Esophagus muscularis mucosa (tissue), 4 donors: ENCODE measurements at places on chromosomes 7 and 10.

GRCh38 chr7:40586197-40586596 is 451.4 kb downstream of the SUGCT start:
- DNase-seq: no peak

GRCh38 chr7:53993224-53993623 is 549.0 kb upstream of the VSTM2A start:
- no peak for DNase-seq

GRCh38 chr7:89072081-89072480 is 276.5 kb upstream of the TEX47 start:
- DNase-seq: no peak

DNA sequence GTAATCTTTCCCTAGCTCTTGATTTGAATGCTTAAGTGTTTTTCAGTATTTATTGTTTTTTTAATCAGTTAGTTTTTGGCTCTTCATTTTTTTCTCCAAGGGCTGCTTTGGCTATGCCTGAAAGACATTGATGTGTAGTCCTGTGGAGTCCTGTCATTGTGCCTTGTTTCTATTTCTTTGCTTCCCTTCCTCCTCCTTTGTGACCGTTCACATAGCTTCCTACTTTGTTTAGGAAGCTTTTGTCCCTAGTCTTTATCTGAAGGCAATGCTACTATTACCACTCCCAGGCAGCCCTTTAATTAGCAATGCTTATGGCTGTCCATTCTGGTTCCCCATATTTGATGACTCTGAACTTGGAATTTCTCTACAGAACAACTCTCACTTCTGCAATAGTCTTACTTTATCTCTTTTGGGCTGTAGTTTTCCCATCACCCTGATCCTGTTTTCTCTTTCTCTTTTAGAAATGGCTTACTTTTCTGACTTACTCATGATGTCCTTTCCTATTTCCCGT is 39.9 kb downstream of the ADCYAP1R1 start:
- no peak for DNase-seq

- no peak for DNase-seq
Observed at GRCh38 chr10:43845121-43845520, 196.4 kb upstream of the ZNF32 start.

DNA sequence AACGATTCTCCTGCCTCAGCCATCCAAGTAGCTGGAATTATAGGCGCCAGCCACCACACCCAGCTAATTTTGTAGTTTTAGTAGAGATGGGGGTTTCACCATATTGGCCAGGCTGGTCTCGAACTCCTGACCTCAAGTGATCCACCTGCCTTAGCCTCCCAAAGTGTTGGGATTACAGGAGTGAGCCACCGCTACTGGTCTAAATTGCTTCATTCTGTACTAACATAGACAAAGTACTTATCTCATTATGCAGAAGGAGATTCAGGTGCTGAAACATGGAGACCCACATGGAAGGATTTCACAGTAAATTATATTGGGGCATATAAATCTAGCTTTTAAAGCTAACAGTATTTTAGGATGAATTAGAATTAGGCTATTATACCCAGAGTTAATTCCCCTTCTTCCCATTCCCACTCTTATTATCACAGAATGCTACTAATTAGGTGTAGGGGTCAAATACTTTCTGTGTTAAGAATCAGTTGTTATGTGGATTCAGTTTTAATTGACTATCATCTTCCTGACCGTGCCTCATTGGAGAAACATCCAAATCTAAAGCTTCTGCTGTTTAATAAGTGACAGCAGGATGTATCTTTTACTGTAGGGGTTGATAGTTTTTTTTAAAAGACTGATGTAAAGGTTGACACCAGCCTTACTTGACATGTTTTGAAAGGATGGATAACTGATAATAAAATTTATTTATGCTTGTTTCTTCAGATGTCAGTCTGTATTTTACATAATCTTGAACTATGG is 27.2 kb downstream of the ADK start:
- no peak for DNase-seq

DNA sequence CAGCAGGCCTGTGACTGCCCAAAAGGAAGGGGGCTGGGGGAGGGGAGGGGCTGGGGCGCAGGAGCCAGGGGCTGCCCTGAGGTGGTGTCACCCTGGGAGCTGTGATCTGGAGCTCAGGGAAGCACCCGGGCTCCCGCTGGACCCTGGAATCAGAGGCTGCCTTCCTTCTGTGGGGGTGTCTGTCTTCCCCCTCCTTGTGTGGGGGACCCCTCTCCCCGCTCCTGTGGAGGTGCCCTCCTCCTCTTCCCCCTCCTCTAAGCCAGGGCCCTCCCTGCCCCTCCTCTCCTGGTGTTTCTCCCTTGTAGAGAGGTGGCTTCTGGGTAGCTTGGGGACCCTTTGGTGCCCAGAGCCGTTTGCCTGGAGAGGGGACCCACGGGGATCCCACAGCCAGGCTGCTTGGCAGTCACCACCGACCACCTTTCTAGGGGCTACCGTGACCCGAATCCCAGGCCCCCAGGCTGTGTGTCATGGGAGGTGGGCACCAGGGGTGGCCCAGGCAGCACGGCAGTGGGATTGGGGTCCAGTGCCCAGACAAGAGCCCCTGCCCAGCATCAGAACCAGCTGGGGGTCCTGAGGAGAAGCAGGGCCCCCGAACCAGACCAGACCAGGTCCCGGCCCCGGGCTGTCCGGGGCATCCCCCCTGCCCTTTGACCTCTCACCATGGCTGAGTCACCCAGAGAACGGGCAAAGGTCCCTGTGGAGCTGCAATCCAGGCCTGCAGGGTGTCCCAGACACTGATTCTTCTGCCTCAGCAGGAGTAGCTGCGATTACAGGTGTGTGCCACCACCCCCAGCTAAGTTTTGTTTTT is 741 bp downstream of the PRAP1 start:
- DNase-seq: no peak

DNA sequence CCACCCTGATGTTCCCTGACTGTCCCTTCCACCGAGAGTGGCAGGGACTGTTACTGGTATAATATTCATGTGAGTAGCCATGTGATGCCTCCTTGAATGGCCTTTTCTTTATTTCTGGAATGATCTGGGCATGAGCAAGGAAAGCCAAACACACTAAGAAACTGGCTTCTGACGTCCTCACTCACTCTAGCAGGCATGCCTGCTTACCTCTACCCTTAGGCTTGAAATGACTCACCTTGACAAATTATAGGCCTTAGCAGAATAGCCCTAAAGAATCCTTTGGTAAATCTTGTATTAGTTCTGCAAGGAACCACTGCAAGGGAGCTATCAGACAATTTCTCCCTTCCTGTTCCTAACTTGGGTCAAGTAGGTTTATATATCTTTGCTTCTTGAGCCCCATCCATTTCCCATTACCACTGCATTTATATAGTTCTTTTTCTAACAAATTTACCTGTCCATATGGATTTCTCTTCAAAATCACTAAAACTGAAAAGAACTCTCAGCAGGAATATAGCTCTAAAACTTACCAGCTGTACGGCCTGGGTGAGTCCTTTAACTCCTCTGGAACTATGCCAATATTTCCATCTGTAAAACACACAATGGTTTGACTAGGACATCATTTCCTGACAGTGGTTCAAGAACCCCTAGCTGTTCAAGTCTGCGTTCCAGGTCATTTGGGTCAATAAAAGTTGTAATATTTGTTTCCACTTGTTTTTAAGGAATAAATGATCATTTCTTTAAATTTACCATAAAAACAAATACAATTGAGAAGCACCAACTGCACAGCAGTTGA is 13.0 kb upstream of the NDUFA5 start:
- no peak for DNase-seq

DNA sequence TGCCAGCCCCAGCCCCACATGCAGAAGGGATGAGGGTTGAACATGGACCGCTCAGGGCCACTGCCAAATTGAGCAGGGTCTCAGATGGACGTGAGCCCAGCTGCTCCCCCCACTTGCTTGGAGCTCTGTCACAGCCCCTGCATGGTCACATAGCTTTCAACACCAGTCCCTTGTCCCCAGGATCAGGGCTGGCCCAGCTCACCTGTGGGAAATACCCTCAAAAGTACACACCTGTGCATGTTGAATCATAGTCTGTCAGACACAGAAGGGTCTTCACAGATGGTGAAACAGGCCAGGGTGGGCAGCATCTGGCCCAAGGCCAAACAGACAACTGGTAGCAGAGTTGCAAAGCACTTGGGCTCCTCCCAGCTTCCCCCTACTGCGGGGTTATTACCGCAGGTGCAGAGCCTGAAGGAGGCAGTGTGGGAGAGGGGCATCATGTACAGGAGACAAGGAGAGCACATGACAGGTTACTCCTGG is 77.6 kb upstream of the UNC5B start:
- peak; percentile 60 for DNase-seq

DNA sequence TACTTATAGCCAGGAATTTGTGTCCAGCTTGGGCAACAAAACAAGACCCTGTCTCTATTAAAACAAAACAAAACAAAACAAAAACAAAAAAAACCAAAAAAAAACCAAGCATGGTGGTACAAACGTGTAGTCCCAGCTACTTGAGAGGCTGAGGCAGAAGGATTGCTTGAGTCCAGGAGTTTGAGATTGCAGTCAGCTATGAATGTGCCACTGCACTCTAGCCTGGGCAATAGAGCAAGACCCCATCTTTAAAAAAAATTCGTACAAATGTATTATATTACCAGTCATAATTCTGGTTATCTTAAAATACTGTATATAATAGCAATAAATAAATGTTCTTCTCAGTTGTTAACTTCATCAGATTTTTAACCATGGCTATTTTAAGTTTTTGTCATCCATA is 2.3 kb upstream of the BBS9 start:
- no peak for DNase-seq
